ENCODE measurements at places on chromosomes 12 and 14.

DNA sequence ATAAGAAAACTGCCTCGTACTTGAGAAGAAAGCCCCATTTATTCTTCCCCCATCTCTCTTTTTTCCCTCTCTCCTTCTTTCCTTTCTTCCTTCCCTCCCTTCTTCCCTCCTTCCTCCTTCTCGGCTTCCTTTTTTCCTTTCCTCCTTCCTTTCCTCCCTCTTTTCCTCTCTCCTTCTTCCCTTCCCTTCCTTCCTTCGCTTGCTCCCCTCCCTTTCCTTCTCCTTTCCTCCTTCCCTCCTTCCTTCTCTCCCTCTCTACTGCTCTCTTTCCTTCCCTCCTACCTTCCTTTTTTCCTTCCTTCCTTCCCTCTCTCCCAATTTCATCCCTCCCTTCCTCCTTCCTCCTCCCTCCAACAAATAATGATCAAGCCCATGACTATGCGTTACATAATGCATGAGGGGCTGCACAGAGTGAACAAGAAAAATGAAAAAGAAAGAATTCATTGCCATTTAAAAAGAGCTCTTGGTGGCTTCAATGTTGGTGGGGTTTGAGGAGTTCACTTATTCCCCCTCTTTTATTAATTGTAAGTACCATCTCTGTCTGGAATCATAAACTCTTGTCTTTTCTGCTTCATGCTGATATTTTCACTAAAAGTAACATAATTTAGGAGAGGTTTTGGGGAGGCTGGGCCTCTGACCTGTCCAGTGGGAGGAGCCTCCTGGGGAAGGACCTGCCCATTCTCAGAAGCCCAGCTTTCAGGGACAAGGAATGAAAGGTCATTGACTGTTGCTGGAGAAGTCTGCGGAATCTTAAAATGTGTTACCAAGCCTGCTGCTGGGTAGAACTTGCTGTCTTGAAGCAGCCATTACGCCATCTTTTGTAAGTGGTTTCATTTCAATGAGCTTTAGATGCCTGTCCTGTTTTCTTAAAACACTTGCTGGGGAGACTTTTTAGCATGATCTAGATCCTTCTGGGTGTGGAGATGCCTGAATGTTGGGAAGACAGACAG is 144.3 kb downstream of the CHST11 start:
- peaks cover 11% of the 10 kb centered on the region for H3K4me1 ChIP-seq
- no peaks in the 10 kb centered on the region for H3K36me3 ChIP-seq
- H3K4me3 ChIP-seq, result no peak overlapping the region
- H3K27me3 ChIP-seq, result no peaks in the 10 kb centered on the region
- H3K27ac ChIP-seq, result no peak overlapping the region
- DNase-seq, result no peak

DNA sequence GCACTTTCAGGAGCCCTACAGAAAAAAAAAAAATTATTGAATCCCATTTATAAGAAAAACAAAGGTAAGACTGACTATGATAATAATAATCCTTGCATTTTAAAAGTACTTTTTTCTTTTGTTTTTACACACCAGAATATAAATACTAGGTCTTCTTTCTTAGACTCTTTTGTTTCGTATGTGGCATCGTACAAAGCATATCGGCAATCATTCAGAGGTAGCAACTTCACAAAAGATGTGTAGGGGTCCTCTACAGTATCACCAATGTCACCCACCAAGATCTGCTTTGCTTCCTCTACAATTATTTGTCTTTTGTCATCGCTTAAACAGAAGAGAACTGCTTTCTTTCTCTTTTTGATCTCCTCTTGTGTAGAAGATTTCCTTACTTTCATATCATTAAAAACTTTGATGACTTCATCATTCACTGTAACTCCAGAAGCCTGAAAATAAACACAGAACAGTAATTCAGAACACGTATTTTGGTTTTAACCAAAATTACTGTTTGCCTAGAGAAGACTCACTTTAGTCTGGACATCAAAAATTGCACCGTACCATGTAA is 1.2 kb downstream of the CFL2 start:
- H3K36me3 ChIP-seq, result no peaks in the 10 kb centered on the region
- peak overlapping the region; percentile 89 for H3K27ac ChIP-seq
- no peak for DNase-seq
- H3K4me1 ChIP-seq, result peaks cover 10% of the 10 kb centered on the region

DNA sequence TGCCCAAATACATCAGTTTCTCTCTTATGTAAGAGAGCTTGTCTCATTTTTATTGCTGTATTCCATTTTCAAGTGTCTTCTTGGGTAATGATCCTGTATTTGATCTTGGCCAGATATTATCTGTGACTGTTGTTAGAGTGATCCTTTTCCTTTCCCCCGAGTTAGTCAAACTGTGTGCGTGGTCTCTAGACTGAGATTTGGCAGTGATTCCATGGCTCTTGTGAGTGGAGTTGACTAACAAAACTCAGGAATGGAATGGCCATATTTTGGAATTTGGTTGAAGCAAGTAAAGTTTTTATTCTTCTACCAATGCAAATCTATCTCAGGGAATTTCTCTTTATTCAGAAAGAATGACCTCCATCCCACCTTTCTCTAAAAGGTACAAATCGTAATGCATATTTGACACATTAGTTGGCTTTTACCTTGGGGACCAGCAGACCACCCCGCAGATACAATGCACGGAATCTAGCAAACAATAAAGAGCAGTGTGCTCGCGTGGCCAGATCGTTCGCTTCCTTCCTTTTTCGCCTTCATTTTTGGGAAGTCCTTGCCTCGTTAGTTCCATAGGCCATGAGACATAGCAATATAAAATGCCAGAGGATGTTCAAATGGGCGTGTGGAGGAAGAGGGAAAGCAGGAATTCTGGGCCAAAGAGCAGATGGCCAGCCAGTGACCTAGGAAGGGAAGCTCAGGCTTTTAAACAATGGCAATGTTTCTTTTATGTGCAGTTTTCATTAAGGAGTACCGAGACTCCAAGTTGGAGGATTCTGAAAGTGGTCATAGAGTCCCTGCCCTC is 24.4 kb downstream of the ETV6 start:
- H3K36me3 ChIP-seq, result no peaks in the 10 kb centered on the region
- peaks cover 21% of the 10 kb centered on the region for H3K4me1 ChIP-seq
- H3K27me3 ChIP-seq, result no peaks in the 10 kb centered on the region
- no peak for DNase-seq
- no peak overlapping the region for H3K27ac ChIP-seq

DNA sequence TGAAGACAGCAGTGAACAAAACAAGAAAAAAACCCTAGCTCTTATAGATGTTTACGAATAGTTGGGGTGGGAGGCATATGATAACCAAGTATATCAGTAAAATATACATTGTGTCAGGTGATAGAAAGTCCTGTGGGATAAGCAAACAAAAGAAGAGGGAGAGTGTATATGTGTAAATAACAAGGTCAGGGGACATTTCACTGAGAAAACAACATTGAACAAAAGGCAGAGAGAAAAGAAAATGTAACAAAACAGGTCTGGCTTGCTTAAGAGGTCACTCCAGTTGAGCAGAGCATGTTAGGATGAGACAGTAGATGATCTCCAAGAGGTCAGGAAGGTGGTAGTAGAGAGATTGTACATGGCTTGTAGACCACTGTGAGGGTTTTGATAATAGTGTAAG is 304.1 kb downstream of the ACSS3 start:
- no peak overlapping the region for H3K27ac ChIP-seq
- H3K4me3 ChIP-seq, result no peak overlapping the region
- no peaks in the 10 kb centered on the region for H3K4me1 ChIP-seq
- no peaks in the 10 kb centered on the region for H3K27me3 ChIP-seq
- no peak for DNase-seq

- H3K4me3 ChIP-seq, result no peak overlapping the region
- H3K27me3 ChIP-seq, result no peaks in the 10 kb centered on the region
- H3K4me1 ChIP-seq, result no peaks in the 10 kb centered on the region
- no peaks in the 10 kb centered on the region for H3K36me3 ChIP-seq
- no peak for DNase-seq
- no peak overlapping the region for H3K27ac ChIP-seq
These were observed 61.0 kb upstream of the RERGL start for GRCh38 chr12:18151036-18151435.

GRCh38 chr14:86654558-86655184 is 1124.7 kb downstream of the FLRT2 start:
- no peak overlapping the region for H3K4me3 ChIP-seq
- peak; percentile 76 for DNase-seq
- H3K4me1 ChIP-seq, result no peaks in the 10 kb centered on the region
- H3K27ac ChIP-seq, result no peak overlapping the region

DNA sequence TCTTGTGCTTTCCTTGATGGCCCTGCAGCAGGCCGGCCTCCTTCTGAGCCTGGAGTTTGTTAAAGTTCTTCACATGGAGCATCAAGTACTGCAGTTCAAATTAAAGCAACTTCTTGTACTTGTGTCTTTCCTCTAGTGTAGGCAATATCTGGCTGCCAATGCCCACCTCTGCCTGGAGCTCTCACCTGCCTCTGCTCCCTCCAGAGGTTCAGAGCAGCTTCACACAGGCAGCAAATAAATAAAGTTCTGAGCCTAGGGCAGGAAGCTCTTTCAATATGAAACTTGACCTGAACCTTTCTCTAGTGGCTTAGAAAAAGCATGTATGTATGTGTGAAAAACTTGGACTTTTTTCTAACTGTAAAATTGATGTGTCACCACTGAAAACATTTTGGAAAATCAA is 65.9 kb downstream of the ITPR2 start:
- no peak overlapping the region for H3K4me3 ChIP-seq
- DNase-seq, result no peak
- no peak overlapping the region for H3K27ac ChIP-seq
- peaks cover 5% of the 10 kb centered on the region for H3K4me1 ChIP-seq
- no peaks in the 10 kb centered on the region for H3K36me3 ChIP-seq
- H3K27me3 ChIP-seq, result no peaks in the 10 kb centered on the region

DNA sequence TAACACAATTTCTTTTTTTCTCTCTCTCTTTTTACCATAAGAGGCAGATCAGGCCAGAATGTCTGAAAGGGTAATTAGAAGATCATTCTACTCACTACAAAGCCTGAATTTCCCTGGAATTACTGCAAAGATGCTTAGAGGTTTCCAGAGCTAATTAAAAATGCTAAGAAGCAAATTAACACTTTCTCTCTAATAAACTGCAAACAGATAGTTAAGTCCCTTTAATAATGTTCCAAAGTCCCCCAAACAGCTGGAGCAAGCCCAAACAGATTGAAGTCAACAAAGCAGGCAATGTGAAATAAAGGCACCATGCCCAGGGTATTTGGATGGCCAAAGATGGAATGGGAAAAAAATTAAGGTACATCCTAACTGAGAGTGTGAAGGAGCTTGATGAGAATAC is 208.8 kb upstream of the LRFN5 start:
- no peak overlapping the region for H3K27ac ChIP-seq
- H3K4me3 ChIP-seq, result no peak overlapping the region
- H3K36me3 ChIP-seq, result no peaks in the 10 kb centered on the region
- H3K27me3 ChIP-seq, result no peaks in the 10 kb centered on the region
- DNase-seq, result no peak
- no peaks in the 10 kb centered on the region for H3K4me1 ChIP-seq

- H3K36me3 ChIP-seq, result no peaks in the 10 kb centered on the region
- no peak overlapping the region for H3K4me3 ChIP-seq
- H3K27me3 ChIP-seq, result no peaks in the 10 kb centered on the region
- H3K4me1 ChIP-seq, result no peaks in the 10 kb centered on the region
- no peak overlapping the region for H3K27ac ChIP-seq
These were observed 58.5 kb downstream of the SLC4A8 start for GRCh38 chr12:51482929-51483697.

DNA sequence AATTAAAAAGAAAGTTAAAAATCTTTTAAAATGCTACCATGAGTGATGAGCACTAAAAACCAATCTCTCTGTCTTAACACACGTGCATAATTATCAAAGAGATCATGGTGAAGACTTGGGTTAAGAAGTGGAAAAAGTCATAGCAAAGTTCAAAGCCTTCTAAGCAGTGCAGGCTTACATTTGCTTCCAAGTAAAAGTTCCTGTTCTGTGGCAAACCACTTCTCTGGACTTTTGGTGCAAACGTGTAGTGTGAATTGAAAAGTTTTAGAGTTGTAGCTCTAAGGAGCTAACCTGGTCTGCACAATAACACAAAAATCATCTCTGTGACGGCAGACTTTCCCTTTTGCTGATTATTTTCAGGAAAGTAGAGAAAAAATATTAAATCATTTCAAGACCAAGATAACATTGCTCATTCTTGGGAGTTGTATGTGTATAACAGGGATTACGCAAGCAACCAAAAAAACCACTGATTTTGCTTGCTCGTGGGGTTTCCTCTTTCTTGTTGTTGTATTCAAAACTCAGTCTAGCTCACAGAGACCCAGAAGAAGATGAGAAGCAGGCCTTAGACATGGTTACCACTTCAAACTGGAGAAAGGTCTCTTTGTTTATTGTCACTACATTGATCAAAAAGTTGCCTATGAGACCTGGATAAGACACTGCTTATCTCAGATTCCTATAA is 2.3 kb upstream of the GLIPR1 start:
- H3K4me3 ChIP-seq, result no peak overlapping the region
- no peak for DNase-seq
- H3K36me3 ChIP-seq, result no peaks in the 10 kb centered on the region
- H3K27ac ChIP-seq, result peak overlapping the region; percentile 14

- no peak overlapping the region for H3K4me3 ChIP-seq
- no peak overlapping the region for H3K27ac ChIP-seq
- H3K36me3 ChIP-seq, result no peaks in the 10 kb centered on the region
- no peaks in the 10 kb centered on the region for H3K4me1 ChIP-seq
These were observed 61.4 kb downstream of the VWF start for GRCh38 chr12:6062757-6063735.

DNA sequence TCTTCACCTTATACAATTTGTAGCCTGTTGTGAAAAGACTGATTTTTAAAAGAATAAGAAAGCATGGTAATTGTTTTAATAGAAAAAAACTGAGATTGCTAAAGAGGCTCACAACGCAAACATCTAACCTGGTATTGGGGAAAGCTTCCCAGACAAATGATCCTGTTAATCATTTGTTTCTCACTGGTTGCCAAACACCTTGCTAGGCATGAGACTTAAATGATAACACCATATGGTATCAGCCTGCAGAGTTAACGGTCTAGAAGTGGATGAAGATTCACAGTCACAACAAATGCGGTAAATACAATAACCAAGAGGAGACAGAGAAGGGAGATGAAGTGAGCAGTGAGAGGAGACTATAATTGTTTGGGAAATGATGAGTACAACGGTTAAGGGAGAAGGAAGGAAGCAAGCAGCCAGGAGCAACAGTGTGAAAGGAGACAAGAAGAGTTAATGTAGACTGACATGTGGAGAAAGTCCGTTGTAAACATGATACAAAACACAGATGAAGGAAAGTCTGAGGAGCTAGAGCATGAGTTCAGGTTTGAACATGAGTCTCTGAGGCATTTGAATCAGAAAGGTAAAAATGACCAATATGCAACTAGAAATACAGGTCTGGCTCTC is 19.8 kb downstream of the GXYLT1 start:
- H3K27me3 ChIP-seq, result no peaks in the 10 kb centered on the region
- H3K27ac ChIP-seq, result no peak overlapping the region
- H3K4me3 ChIP-seq, result no peak overlapping the region
- no peaks in the 10 kb centered on the region for H3K36me3 ChIP-seq

GRCh38 chr12:53766881-53767280 is 15.1 kb upstream of the CISTR start:
- no peak overlapping the region for H3K4me3 ChIP-seq
- no peaks in the 10 kb centered on the region for H3K27me3 ChIP-seq
- H3K27ac ChIP-seq, result no peak overlapping the region

- no peaks in the 10 kb centered on the region for H3K36me3 ChIP-seq
- no peaks in the 10 kb centered on the region for H3K27me3 ChIP-seq
- H3K4me1 ChIP-seq, result peaks cover 38% of the 10 kb centered on the region
- DNase-seq, result peak; percentile 70
- no peak overlapping the region for H3K4me3 ChIP-seq
- H3K27ac ChIP-seq, result peak overlapping the region; percentile 41
These were observed 124.4 kb downstream of the RAD51B start for GRCh38 chr14:67943947-67944346.

All from pancreas (tissue), 10 donors.